ENCODE measurements at places on chromosomes 7 and 10.

DNA sequence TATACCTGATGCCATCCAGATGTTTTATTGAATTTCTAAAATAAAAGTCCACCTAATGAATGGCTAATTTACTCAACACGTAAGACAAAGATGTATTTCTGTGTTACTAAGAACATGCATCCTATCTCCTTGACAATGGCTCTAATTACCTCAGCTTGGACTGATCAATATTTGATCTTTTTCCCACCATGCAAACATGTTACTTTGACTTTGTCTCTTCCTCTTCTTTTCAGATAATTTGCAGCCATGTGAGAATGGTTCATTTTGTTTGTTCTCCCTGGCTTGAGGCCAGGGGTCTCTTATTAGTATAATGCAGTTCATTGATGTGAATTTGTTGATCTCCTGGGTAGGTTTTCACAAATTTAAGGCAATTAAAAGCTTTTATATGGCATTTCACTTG is 302.1 kb downstream of the ADK start:
- peak; percentile 27 for DNase-seq

DNA sequence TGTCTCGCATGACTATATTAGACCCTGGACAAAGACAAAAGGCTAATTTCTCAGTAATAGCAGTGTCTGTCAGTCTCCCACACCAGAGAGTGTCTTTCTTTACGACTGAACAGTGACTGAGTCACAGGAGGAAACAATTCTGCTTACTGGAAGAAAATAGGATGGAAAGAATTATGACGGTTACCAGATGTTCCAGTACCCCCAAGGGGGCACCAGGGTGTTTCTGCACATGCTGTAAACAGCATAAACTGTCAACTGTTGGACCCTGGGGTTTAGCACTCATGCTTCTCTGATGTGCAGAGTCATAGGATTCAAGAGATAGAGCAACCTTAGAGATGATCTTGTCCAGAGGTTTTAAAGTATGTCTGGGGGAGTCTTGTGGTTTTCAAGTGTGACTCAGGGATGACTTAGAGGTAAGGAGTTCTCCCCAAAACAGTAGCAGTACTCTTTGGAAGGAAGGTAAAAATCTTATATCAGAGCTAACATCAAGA is 291.7 kb downstream of the THSD7A start:
- no peak for DNase-seq

DNA sequence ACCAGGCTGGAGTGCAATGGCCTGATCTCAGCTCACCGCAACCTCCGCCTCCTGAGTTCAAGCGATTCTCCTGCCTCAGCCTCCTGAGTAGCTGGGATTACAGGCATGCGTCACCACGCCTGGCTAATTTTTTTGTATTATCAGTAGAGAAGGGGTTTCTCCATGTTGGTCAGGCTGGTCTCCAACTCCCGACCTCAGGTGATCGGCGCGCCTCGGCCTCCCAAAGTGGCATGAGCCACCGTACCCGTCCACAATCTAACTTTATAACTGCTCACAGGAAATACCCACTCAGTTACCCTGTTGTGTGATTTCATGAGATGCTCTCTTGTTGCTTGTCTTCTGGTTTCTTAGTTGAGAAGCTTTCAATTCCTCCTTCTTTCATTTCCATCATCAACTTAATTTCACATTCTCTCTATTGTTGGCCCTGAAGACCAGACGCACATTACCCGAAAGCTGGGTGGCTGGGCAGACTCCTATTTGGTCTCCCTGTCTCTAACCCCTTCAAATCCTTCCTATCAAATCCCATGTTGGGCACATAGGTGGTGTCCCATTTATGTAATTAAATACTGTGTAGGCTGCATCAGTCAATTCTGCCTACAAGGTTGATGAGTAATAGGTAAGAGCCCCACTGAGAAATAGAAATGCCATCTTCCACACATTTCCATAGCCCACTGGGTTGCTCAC is 1.1 kb upstream of the GSTO2 start:
- DNase-seq: no peak

- DNase-seq: no peak
Observed at GRCh38 chr7:121510302-121510701, 114.2 kb upstream of the FAM3C start.

DNA sequence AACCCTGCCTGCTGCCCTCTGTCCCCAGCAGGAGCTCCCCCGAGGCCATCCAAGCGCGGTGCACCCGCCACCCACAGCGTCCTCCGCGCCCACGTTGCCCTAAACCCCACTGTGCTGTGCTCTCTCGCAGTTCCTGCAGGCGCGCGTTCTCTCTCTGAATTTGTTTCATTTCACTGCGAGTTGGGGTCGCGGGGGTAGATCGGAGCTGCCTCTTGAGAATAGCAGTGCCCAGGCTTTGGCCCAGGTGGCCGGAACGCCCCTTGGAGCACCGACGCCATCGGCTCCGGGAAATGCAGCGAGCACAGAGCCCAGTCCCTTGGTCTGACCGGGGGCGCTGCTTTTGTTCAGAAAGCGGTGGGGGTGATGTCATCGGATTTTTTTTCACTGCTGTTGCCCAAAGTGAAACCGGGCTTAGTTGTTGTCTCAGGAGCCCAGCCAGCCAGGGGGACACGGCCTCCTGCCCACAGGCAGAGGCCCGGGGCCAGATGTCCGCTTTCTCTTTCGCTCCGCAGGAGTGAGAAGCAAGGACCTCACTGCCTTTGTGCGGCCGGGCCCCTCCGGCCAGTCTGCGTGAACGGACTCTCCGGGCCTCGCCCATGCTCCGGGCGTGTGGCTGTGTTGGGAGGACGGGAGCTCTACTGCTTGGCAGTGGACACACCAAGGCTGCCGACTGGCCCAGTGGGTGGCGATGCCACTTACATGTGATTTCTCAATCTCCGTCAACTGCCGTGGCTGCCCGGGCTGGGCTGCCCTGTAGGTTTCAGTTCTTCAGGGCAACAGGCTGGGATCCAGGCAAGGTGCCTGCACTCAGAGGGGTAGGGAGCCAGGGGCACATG is 43.1 kb downstream of the FOXK1 start:
- DNase-seq: no peak

GRCh38 chr7:149783386-149784250 is 10.2 kb upstream of the ZNF467 start:
- DNase-seq: no peak

DNA sequence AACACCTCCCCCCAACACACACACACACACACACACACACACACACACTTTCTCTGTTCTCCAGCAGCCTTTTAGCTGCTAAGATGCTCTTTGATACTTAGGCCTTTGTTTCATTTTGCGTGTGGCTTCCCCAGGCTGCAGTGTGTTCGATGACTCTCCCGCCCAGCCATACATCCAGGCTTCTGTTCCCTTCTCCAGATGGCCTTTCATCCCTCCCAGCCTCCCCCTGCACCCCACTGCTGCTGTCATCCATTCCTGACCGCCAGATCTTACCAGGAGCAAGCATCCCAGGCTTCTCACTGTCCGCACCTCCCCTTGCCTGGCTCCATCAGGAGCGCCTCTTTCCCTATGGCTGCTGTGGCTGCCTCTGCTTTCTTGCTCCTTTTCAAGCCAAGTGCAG is 77.8 kb upstream of the PPIF start:
- DNase-seq: no peak

DNA sequence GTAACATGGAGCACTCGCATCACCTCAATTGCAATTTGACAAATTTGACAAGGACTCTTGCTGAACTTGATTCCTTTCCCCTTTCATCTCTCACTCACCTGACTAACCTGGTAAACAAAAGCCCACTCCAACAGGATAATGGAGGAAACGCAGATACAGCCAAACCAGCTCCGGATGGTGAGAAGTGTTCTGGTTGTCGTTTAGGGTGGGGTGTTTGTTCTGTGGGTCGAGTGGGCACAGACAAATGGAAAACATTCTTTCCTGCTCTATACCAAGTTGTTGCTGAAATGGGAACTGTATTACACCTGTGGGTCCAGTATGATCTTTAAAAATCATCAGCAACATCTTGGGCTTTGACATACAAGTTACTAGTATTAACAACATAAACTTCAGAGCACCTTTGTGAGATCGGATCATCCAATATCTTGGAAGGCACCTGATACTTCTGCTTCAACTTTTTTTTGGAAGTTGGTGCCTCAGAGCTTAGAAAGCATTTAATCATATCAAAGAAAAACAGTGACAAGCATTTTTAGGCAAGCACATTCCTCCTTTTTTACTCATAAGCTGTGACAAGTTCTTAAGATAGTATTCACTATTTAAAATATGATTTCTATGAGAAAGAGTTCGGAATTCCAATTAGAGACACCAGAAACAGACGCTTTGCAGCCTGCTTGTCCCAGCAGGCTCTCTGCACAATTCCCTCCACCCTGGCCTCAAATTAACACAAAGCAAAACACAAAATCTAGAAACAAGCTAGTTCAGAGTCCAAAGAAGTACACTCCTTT is 58.1 kb downstream of the CCDC186 start:
- no peak for DNase-seq

- no peak for DNase-seq
Observed at GRCh38 chr7:153675131-153675530, 377.1 kb upstream of the DPP6 start.

GRCh38 chr7:143043391-143043790 is 8.8 kb upstream of the OR6V1 start:
- no peak for DNase-seq

- no peak for DNase-seq
Observed at GRCh38 chr10:116430288-116430687, 2.6 kb downstream of the PNLIPRP3 start.

GRCh38 chr10:76333326-76333725 is 901.9 kb downstream of the LRMDA start:
- DNase-seq: peak; percentile 78

GRCh38 chr7:39073432-39073831 is 95.7 kb downstream of the POU6F2 start:
- no peak for DNase-seq
